ENCODE measurements at places on chromosomes 7 and 10.

DNA sequence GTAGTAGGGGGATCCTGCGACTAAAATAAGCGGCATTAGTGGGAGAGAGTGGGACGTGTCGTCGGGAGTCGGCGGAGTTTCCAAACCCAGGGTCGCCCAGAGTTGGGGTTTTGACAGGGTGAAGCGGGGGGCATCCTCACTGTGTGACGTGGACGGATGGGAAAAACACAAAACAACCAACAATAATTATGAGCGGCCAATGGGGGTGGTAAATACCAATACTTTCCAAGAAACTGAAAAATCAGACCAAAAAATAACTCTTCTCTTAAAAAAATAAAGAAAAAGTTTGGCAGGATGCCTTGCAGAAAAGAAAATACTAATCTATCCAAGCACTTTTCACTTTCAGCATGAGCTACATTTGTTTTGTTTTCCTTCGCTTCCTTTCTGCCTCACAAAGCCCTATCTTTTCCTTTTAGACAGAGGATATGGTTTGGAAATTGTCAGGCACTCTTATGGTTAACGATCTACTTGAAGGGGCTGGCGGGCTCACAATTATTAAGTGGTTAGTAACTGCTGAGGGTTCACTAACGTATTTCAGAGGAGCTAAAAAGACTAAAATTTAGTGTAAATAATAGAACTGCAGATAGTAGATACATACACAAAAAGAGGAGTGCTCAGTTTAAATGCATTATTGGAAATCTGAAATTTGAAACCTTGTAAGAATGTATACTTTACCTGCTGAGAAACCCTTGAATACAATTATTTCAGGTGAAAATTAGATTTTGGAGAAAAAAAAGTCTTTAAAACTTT lies 802 bp upstream of the CDK6 start:
- peaks cover 22% of the 10 kb centered on the region for H3K36me3 ChIP-seq
- peaks cover 20% of the 10 kb centered on the region for H3K4me1 ChIP-seq
- H3K4me3 ChIP-seq: peak overlapping the region; percentile 94
- H3K27me3 ChIP-seq: peaks cover 16% of the 10 kb centered on the region
- peak; percentile 51 for DNase-seq

GRCh38 chr7:100496509-100496908 lies 12.8 kb downstream of the NYAP1 start:
- H3K4me3 ChIP-seq: no peak overlapping the region
- H3K36me3 ChIP-seq: no peaks in the 10 kb centered on the region
- no peaks in the 10 kb centered on the region for H3K27me3 ChIP-seq
- H3K4me1 ChIP-seq: peaks cover 8% of the 10 kb centered on the region
- DNase-seq: no peak
- H3K27ac ChIP-seq: no peak overlapping the region

DNA sequence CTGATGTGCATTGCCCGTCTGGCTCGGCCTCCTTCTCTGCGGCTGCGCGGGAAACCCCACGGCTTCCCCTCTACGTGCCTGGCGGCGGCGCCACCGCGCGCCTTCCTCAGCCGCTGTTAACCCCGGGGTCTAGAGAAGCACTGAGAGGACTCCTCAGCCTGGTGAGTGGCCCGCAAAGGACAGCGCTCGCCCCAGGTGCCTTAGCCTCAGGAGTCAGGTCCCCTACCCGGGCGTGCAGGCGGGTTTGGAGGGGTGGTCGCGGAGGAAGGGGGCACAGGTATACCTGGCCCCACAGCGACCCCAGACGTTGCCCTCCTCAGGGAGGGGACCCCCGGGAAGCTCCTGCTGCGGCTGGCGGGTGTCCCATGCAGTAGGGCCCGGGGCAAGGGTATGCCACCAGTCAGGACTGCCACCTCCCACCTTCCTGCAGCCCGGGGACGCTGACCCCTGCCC lies 51.0 kb downstream of the ARL5B start:
- H3K27me3 ChIP-seq: peaks cover 3% of the 10 kb centered on the region
- no peaks in the 10 kb centered on the region for H3K36me3 ChIP-seq
- H3K4me3 ChIP-seq: no peak overlapping the region
- H3K27ac ChIP-seq: no peak overlapping the region

DNA sequence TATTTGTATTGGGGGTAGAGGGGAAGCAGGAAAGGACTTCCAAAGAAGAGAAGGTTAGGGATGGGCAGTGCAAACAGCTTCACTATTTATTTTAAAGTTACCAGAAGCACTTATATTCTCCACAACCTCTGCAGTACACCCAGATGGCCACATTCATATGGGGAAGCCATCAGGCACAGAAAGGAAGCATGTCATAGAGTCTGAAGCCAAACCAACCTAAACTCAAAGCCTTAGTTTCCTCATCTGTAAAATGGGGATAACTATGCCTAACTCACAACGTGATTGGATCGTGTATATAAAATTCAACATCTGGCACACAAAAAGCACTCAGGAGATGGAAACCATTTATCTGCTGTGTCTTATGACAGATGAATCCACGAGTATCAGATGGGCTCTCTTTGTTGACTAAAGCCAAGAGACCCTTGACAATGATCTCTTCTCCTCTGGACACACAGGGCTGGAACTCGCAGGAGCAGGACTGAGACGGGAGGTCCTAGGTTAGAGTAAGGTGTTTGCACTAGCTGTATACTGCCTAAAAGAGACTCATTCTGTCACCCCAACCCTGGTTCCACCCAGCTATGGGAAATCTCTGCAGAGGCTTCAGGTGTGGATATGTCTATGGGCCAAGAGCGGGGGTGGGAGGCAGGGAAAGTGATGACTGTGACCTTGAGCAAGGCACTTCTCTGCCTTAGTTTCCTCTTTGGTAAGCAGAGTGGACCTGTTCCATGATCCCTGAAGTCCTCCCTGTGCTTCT lies 1.8 kb downstream of the KIAA1549 start:
- H3K27me3 ChIP-seq: peaks cover 36% of the 10 kb centered on the region
- H3K4me3 ChIP-seq: peak overlapping the region; percentile 9
- H3K4me1 ChIP-seq: peaks cover 16% of the 10 kb centered on the region
- H3K36me3 ChIP-seq: no peaks in the 10 kb centered on the region

- peaks cover 15% of the 10 kb centered on the region for H3K4me1 ChIP-seq
- no peak for DNase-seq
- H3K36me3 ChIP-seq: no peaks in the 10 kb centered on the region
- H3K4me3 ChIP-seq: peak overlapping the region; percentile 90
- H3K27ac ChIP-seq: peak overlapping the region; percentile 25
These were observed 1.8 kb downstream of the SLC12A9 start for GRCh38 chr7:100854146-100854895.

- no peak overlapping the region for H3K4me3 ChIP-seq
- no peak overlapping the region for H3K27ac ChIP-seq
- H3K36me3 ChIP-seq: peaks cover 45% of the 10 kb centered on the region
- no peak for DNase-seq
- H3K4me1 ChIP-seq: no peaks in the 10 kb centered on the region
- no peaks in the 10 kb centered on the region for H3K27me3 ChIP-seq
These were observed 28.0 kb downstream of the PRPF18 start for GRCh38 chr10:13614530-13615332.

DNA sequence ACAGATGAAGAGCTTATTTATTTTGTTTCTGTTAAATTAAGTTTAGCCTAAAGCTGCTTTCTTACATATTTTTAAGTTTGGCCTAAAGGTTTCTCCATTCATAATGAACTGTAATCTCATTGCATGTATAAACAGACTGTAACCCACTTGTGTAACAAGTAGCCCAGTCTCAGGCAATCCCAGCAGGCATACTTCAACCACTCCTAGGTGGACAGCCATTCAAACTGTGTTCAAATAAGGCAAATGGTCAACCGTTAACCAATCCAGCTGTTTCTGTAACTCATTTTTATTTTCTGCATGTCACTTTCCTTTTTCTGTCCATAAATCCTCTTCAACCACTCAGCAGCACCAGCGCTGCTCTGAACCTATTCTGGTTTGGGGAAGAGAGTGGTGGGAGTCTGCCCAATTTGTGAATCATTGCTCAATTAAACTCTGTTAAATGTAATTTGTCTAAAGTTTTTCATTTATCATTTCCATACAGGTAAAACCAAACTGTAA lies 35.9 kb downstream of the PHYHIPL start:
- H3K4me1 ChIP-seq: no peaks in the 10 kb centered on the region
- no peak overlapping the region for H3K4me3 ChIP-seq
- no peak overlapping the region for H3K27ac ChIP-seq
- no peaks in the 10 kb centered on the region for H3K27me3 ChIP-seq
- no peaks in the 10 kb centered on the region for H3K36me3 ChIP-seq

DNA sequence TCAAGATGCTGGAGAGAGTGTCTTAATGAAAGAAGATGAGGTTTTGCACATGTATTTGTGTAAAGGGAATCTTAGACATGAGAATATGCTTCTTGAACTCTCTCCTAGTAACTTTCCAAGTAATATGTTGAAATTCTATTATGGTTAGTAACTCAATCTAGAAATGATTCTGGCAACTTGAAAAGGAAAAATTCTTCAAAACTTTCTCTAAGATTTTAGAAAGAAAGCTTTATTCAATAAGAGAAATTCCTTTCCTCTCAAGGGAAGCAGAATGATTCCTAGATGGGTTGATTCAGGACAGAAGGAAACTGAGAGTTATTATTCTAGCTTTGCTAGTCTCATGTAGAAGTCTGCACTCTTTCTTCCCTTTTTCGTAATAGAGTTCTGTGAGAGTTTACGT lies 364.3 kb upstream of the PLXDC2 start:
- no peak for DNase-seq
- H3K4me3 ChIP-seq: no peak overlapping the region
- H3K36me3 ChIP-seq: no peaks in the 10 kb centered on the region

DNA sequence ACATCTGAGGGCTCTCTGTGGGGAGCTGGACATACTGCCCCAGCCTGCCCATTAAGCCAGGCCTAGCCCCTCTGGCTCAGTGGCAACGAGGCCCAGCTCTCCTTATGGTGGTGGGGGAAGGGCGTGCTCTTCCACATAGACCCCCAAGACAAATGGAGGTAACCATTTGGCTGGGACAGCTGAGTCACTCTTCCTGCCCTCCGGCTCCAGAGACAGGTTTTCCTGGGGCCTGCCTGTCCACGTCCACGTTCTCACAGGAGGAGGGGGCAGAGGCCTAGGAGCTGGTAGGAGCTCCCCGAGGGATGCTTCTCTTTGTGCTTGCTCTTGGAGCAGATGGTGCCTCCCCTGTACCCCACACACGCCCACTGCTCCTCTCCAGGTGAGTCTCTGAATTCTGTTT lies 33.5 kb downstream of the TSPAN15 start:
- H3K36me3 ChIP-seq: peaks cover 2% of the 10 kb centered on the region
- H3K4me3 ChIP-seq: no peak overlapping the region
- DNase-seq: no peak
- H3K27ac ChIP-seq: no peak overlapping the region

- DNase-seq: no peak
- H3K36me3 ChIP-seq: no peaks in the 10 kb centered on the region
- no peak overlapping the region for H3K27ac ChIP-seq
- H3K4me3 ChIP-seq: no peak overlapping the region
These were observed 175.0 kb downstream of the REEP3 start for GRCh38 chr10:63696205-63696604.

- no peak for DNase-seq
- no peaks in the 10 kb centered on the region for H3K36me3 ChIP-seq
- H3K4me1 ChIP-seq: no peaks in the 10 kb centered on the region
- H3K27ac ChIP-seq: no peak overlapping the region
These were observed 237.3 kb downstream of the NSUN6 start for GRCh38 chr10:18414061-18414460.

GRCh38 chr7:99559175-99559915 lies 903 bp downstream of the ZNF655 start:
- H3K36me3 ChIP-seq: peaks cover 59% of the 10 kb centered on the region
- H3K4me3 ChIP-seq: peak overlapping the region; percentile 99
- peaks cover 60% of the 10 kb centered on the region for H3K4me1 ChIP-seq
- H3K27me3 ChIP-seq: no peaks in the 10 kb centered on the region

DNA sequence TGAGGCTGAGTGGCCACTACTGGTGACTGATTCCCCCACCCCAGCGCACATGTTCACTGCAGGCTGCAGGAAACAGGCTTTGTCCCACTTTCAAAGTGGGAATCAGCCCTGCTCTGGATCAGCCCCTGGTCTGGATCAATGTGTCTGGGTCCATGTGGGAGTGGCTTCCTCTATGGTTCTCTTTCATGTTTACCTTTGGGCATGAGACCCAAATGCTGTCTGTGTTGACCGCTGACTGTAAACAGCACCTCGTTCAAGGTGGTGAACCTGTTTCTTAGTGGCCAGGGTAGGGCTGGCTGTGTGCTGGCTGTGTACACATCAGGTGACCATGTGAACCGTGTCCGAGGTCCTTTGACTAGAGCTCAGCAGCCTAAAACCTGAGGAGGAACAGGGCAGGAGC lies 121.8 kb downstream of the CAMK1D start:
- H3K4me1 ChIP-seq: peaks cover 10% of the 10 kb centered on the region
- no peak overlapping the region for H3K4me3 ChIP-seq
- no peak overlapping the region for H3K27ac ChIP-seq
- peaks cover 2% of the 10 kb centered on the region for H3K36me3 ChIP-seq
- H3K27me3 ChIP-seq: no peaks in the 10 kb centered on the region

DNA sequence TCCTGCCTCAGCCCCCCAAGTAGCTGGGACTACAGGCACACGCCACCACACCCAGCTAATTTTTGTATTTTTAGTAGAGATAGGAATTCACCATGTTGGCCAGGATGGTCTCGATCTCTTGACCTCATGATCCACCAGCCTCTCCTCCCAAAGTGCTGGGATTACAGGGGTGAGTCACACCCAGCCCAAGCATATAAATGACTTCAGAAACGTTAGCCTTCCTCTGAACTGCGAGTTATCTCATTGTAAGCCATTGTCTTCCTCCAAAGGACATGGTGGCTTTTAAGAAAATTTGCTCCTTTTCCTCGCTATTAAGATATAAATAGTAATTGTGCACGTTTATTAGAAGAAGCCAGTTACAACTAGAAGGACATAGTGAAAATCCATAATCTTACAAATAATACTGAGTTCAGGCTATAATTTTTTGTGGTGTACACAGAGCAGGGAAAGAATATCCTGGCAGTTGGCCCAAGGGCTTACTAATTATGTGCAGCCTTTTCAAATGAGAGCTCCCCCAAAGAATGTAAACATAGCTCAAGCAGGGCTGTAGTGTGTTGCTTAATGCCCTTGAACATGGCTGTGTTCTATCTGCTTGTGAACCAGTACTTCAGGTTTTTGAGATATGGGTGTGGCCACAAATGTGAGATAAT lies 495.8 kb downstream of the PARD3 start:
- H3K4me1 ChIP-seq: no peaks in the 10 kb centered on the region
- H3K36me3 ChIP-seq: no peaks in the 10 kb centered on the region
- DNase-seq: no peak
- no peak overlapping the region for H3K27ac ChIP-seq
- H3K27me3 ChIP-seq: no peaks in the 10 kb centered on the region

DNA sequence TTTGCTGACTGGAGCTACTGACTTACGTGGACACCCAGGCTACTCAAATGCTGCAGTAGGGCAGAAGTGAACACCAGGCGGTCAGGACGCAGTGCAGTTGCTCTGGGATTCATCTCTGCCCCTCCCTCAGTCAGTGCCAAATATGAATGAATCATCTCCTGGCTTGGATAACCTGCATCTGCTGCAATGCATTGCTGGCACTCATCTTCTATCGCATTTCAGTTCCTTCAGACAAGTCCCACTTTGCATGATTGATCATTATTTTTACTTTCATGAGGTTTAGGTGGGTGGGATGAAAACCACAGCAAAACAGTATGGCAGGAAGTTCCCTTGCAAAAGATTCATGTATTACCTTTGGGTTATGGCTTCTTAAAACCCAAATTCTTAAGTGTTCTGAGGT lies 224.6 kb upstream of the NRP1 start:
- DNase-seq: no peak
- H3K36me3 ChIP-seq: no peaks in the 10 kb centered on the region
- peaks cover 10% of the 10 kb centered on the region for H3K4me1 ChIP-seq
- no peak overlapping the region for H3K4me3 ChIP-seq
